Stimulated activated CD4-positive, alpha-beta T cell treated with anti-CD3 and anti-CD28 coated beads, Interleukin-12 subunit alpha, Interleukin-12 subunit beta, amount 100 ng/mL, for 4 hours (primary cell): ENCODE measurements at places on chromosomes 16 and 17.

DNA sequence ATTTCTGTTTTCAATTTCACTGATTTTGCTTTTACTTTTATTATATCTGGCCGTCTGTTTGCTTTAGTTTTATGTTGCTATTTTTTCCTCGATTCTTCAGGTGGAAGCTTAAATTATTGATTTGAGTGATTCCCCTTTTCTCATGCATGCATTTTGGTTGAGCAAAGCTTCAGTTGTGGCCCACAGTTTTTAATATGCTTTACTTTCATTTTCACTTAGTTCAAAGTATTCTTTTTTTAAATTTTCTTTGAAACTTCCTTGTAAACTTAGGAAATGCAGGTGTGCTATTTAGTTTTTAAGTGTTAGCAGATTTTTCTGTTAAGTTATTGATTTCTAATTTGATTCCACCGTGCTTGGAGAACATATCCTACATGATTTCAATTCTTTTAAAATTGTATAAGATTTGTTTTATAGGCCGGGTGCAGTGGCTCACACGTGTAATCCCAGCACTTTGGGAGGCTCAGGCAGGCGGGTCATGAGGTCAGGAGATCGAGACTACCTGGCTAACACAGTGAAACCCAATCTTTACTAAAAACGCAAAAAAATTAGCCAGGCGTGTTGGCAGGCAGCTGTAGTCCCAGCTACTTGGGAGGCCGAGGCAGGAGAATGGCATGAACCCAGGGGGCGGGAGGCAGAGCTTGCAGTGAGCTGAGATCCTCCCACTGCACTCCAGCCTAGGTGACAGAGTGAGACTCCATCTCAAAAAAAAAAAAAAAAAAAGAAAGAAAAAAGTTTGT is 531.2 kb downstream of the KIF2B start:
- no peak for DNase-seq

DNA sequence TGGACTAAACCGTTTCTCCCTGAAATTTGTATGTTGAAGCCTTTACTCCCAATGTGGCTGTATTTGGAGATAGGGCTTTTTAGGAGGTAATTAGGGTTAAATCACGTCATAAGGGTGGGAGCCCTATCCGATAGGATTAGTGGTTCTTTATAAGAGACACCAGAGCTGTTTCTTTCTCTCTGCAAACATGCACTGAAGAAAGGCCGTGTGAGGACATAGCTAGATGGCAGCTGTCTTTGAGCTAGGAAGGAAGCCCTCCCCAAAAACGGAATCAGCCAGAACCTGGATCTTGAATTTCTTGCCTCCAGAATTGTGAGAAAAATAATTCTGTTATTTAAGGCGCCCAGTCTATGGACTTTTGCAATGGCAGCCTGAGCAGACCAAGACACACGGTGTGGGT is 14.1 kb downstream of the ODF4 start:
- no peak for DNase-seq

DNA sequence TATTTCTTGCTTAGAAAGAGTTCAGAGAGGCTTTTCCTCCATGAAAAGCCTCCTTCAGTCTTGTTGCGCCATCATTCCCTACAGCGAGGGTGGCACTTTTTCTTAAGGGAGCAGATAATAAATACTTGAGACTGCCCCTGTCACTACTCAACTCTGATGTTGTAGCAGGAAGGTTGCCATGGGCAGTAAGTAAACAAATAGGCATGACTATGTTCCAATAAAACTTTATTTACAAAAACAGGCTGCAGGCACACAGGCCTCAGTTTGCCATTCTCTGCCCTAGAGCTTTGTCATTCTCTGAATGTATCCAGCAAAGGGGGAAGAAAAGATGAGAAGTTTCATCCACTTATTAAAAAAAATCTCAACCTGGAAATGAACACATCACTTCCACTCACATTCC is 60.4 kb downstream of the MYOCD start:
- no peak for DNase-seq

- DNase-seq = no peak
These were observed 36.3 kb upstream of the PRSS54 start for GRCh38 chr16:58331024-58331707.

GRCh38 chr17:82752371-82753200 is 721 bp downstream of the TBCD start:
- DNase-seq = no peak

DNA sequence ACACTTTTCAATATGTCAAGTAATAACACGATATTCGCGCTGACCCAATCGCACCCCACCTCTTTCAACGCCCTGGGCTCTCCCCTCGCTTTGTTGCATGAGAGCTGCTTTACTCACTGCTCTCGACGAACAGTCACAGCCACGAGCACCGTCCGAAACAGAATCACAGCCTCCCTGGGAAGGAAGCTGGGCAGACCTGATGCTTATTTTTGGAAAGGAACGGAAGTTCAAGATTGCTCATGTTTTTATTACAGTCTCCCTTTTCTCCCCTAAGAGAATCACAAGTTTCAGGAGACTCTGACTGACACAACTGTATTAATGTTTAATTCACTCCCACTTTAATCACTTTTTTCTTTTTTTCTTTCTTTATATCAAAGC is 67.8 kb downstream of the ANKRD11 start:
- DNase-seq = peak; percentile 32

- DNase-seq = no peak
These were observed 79.9 kb upstream of the C17orf78 start for GRCh38 chr17:37295888-37296287.

GRCh38 chr17:65170839-65171238 is 33.7 kb downstream of the RGS9 start:
- no peak for DNase-seq

- DNase-seq = no peak
These were observed 2.8 kb downstream of the TRAF4 start for GRCh38 chr17:28746611-28747050.

GRCh38 chr17:21034340-21035235 is 8.2 kb downstream of the USP22 start:
- no peak for DNase-seq

DNA sequence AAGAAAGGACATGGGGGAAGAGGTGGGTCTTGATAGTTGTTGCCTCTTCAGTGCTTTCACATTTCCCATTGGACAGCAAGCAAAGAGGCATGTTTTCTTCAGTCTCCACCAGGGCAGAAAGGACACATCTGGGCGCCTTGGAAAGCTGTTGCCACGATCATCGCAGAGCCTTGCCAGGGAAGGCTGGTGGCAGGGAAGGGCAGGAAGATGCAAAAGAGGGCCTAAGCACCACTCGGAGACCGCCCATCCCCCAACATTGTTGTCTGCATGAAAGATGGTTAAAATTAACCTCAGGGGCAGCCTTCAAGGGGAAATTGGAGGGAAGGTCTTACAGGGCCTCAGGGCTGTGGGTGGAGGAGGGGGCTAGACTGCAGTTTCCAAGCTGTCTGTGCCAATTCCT is 114.2 kb downstream of the SOX9 start:
- DNase-seq = no peak

DNA sequence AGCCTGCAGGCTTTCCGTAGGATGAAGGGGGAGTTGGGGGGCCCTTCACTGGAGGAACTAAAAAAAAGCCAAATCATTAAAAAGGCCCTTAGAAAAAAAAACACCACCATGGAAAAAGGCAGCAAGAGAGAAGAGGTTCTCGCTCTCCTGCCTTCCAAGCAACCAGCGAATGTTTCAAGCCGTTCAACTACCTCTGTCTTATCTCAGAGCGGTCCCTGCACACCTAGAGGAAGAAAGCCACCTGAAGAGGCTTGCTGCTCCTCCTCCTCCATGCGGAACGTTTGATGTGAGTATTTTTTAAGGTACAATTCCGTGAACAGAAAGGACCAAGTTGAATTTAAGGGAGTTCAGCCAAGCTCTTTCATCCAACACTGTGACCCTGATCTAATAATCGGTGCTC is 9.2 kb downstream of the NXN start:
- no peak for DNase-seq

- no peak for DNase-seq
These were observed 271.2 kb downstream of the CBLN1 start for GRCh38 chr16:49010396-49010795.

DNA sequence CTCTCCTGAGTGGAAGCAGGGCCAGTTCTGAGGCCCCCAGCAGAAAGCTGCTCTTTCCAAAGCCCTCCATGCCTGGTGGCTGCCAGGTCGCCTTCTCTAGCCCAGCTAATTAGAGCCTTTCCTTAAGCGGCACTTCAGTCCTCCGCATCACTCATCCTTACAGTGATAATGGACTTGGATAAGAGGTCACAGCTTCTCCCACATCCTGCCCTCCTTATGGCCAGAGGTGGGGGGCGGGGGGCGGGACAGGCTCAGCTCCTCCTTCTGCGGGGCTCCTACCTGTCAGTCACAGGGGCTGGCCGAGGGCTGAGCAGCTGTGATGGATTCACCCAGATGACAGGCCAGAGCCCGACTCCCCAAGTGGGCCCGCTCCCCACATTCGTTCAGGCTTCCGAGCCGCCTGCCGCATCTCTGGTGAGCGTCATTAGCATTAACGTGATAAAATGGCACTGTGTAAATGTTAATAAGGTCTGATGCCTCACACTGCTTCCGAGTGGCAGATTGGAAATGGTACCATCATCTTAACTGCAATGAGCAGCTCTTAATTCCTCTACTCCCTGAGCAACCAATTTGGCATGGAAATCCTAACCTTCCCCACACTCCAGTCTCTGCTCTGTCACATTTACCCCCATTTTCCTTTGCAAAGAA is 41.3 kb downstream of the GRIN2C start:
- DNase-seq = no peak

GRCh38 chr17:57407287-57408070 is 151.2 kb downstream of the MSI2 start:
- DNase-seq = no peak
